Suppressor macrophage treated with lipopolysaccharide for 4 hours (primary cell): ENCODE measurements at places on chromosomes 2 and 18.
A peak's percentile ranks its signal among the peaks of the same experiment; 100 is the strongest.

- DNase-seq: peak; percentile 64
Observed at GRCh38 chr2:64327510-64328414, 126.2 kb upstream of the LGALSL start.

- DNase-seq: no peak
Observed at GRCh38 chr2:187855689-187856088, 301.5 kb upstream of the TFPI start.

- DNase-seq: no peak
Observed at GRCh38 chr2:95023222-95023597, 2.3 kb upstream of the MAL start.

DNA sequence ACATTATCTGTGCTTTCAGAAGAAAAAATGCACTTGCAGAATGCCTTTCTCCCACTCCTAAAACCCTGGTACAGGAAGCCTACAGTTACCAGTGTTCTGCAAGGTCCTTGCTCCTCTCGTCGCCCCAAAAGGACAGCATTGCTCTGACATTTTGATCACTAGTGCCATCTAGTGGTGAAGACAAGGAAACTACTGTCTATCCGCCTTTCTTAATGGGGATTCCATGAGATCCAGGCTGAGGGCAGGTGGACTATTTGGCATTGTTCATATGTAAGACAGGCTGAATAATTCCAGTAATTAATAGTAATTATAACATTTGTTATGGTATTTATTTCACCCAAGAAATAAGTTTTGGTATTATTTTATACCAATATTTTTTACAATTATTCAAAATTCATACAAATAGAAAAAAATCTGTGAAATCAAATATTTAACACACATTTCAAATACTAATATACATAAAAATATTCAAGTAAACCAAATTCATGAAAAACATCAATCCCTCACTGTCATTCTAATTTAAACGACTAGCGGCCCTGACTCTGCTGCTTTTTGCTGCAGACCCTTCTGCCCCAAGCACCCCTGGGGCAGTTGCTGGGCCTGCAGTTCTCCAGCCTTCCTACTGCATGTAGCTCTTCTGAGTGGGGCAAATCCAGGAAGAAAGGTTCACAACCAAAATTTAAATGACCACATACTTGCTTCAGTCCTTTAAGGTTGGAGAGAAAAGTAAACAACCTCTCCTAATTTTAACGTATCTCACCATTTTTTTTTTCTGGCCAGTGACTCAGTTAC is 19.0 kb downstream of the TPGS2 start:
- DNase-seq: peak; percentile 75

GRCh38 chr2:215601990-215602721 is 166.3 kb upstream of the FN1 start:
- no peak for DNase-seq

- DNase-seq: no peak
Observed at GRCh38 chr2:167353605-167354280, 465.5 kb downstream of the XIRP2 start.

DNA sequence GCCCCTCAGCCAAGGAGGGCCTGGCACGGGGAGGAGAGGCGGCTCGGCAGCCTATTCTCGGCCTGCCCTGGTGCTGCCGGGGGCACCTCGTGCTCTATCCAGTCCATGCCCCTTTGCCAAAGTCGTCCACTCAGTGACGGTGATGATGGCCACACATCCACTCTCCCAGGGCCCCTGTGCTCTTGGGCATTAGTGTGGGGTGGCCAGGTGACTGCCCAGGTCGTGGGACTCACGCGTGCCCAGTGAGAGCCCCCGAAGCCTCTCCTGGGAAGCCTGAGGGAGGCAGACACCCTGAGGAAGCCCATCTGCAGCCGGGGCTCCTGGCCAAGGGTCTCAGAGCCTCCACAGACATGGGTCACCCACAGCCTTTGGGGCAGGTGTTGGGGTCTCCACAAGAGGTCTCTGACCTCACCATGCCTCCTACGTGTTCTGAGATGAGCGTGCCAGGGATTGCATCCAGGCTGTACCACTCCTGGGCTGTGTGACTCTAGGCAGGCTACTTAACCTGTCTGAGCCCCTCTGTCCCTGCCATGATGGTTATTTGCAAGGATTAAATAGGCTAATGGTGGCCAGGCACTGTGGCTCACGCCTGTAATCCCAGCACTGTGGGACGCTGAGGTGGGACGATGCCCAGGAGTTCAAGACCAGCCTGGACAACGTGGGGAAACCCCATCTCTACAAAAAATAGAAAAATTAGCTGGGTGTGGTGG is 12.9 kb downstream of the RAMP1 start:
- no peak for DNase-seq

DNA sequence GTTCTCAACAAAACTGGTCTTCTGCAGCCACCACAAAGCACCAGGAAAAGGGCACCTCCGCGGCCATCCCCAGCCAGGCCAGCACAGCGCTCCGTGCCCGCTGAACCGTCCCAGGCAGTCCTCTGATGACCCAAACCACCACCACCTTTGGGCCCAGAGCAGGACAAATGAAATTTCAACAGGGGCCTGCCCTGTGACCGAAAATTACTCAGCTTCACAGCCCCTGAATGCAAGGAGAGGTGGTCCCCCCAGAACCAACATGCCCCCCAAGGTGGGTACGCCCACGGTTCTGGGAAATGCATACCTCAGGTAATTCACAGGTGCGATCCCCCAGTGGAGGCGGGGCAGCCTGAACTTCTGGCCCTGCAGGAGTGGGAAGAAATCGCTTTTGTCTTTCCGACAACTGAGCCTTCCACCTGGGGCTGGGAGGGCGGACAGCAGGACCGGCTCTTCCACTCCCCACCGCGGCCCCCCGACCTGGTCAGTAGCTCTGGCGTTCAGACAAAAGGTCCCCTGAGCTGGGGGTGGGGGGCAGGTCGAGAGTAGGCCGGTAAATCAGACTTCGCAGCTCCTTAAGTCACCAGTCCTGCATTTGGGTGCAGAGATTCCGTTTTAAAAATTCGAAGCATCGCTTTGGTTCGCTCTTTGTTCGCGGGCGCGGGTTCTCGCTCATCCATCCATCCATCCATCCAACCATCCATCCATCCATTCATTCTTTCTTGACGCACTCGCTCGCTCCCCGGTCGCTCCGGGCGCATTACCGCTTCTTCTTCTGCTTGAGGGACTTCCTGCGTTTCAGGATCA is 1.4 kb downstream of the ARL4C start:
- DNase-seq: no peak

- no peak for DNase-seq
Observed at GRCh38 chr2:152581360-152581759, 135.9 kb downstream of the PRPF40A start.

- no peak for DNase-seq
Observed at GRCh38 chr2:216348756-216349308, 23.5 kb downstream of the MARCHF4 start.

- DNase-seq: no peak
Observed at GRCh38 chr2:215299337-215299859, 12.5 kb upstream of the ATIC start.

DNA sequence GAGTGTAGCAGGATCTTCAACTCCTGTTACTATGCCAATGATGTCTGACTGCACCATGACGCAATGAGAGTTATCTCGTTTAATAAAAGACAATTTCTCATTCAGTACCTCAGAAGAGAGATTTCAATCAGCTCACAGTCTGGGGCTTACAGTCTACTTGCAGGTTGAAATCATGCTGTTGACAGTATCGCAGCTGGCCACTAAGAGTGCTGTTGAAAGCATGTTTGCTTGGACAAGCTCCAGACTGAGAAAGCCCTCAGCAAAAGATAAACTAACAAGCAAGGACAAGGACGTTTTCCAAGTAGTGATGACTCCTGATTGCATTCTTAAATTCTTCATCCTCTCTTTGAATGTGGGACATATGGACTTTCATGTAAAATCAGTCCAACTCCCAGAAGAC is 145.2 kb upstream of the SYT4 start:
- DNase-seq: no peak

- DNase-seq: no peak
Observed at GRCh38 chr2:88351249-88351601, 101.3 kb downstream of the FOXI3 start.

DNA sequence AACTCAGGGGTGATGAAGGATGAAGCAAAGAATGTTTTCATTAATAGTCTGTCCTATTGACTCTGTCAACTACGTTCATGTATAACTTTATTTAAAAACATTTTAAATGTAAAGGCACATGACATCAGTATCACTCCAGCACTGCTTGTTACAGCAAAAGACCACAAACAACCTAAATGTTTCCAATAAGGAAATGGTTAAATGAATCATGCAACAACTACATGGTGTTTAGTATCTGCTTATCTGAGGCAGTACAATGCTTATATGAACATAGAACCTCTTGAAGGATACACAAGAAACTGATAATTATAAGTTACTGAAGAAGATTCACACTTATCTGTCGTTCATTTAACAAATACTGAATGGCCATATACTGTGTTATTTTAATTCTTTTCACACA is 8.4 kb downstream of the BARD1 start:
- no peak for DNase-seq

DNA sequence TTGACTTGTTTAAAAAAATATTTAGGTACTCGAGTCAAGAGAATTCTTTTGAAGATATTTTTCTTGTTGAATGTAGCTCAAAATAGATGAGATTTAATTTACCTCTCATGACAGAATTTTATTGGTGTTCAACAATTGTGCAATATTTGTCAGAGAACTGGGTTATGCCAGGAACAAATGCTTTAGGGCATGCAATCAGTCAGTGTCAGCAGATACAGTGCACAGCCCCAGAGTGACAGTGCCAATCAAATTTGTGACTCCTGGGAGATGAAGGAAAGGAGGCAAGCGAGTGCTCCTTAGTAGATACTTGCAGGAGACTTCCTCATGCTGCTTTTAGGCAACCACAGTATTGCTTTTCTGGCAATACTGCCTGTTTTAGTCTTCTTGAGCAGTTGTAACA is 81.2 kb upstream of the DSEL start:
- no peak for DNase-seq

DNA sequence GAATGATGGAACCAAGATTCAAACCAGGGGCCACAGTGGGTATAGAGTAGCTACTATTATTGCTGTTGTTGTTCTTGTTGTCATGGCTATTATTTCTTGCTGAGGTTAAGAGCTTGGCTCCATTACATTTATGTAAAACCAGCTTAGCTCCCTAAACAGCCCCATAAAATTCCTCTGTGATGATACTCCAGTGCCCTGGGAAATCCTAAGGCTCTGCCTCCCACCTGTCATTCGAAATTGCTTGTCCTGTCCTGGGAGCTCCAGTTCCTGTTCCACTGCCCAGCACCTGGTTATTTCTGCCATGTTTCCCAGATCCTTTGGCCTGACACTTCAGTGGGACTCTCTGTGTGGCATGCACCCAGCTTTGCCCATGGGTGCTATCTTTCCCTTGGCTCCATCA is 27.8 kb upstream of the NCOA1 start:
- no peak for DNase-seq
